ENCODE measurements at places on chromosomes 6 and 20.

DNA sequence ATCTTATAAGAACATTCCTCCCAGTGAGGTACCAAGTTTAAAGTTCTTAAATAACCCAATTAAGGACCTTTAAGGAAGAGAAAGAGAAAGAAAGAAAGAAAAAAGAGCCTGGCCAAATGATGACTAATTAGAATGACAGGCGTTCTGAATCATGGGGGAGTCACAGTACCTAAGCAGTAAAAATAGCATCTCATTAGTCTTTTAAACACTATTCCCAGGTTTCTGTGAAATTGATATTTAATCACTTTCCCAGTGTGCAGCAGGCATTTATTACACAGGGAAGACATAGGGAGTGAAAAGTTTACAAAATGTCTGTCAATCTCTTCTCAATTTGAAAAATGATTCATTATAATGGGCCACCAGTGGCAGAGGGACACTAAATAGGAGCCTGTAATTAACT lies 251.4 kb upstream of the MANEA start:
- no peak for DNase-seq

DNA sequence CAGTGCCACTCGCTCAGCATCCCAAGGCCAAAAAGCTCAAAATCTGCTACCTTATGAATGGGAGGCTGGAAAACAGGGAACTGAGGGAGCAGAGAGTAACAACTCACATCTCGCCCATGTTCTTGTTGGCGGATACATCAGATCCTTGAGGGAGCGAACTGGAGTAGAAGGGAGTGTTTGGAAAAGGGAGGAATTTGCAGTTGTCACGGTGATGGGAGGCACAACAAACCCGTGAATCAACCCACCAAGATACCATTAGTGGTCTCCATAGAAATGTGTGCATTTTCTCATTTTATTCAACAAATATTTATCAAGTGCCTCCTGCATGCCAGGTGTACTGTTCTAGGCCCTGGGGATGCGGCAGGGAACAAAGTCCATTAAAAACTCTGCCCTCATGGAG lies 212.1 kb downstream of the EYA2 start:
- no peak for DNase-seq

GRCh38 chr6:12804952-12805645 lies 88.5 kb downstream of the PHACTR1 start:
- DNase-seq: no peak

GRCh38 chr20:40797425-40797824 lies 108.4 kb upstream of the MAFB start:
- DNase-seq: no peak

All from CD8-positive, alpha-beta T cell (primary cell).